ENCODE measurements at places on chromosomes 7 and 10. TPM values are rescaled to one million over a fixed set of nuclear protein-coding genes. Genes with fewer than 3 reads are reported as not detected.

DNA sequence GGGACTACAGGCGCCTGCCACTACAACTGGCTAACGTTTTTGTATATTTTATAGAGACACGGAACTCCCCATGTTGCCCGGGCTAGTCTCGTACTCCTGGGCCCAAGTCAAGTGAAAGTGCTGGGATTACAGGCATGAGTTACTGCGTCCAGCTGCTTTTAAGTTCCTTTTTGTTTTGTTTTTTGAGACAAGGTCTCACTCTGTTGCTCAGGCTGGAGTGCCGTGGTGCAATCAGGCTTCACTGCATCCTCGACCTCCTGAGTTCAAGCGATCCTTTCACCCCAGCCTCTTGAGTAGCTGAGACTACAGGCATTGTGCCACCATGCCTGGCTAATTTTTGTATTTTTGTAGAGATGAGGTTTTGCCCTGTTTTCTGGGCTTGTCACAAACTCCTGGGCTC is 155.0 kb downstream of the GALNT17 start:
- DNase-seq: peak; percentile 55

GRCh38 chr10:69466689-69467088 is 15.4 kb downstream of the TSPAN15 start:
- DNase-seq: no peak

- DNase-seq: no peak
These were observed 9.1 kb downstream of the CREB3L2 start for GRCh38 chr7:137992550-137993394.

- no peak for DNase-seq
These were observed 3.6 kb upstream of the GIMAP5 start for GRCh38 chr7:150733482-150734095.

DNA sequence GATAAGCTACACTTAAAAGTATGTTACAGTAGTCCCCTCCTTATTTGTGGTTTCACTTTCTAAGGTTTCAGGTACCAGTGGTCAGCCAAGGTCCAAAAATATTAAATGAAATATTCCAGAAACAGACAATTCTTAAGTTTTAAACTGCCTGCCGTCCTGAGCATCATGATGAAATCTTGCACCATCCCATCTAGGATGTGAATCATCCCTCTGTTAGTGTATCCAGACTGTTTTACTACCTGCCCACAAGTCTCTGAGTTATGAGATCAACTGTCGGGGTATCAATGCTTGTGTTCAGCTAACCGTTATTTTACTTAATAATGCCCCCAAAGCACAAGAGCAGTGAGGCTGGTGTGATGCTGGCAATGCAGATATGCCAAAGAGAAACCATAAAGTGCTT is 11.4 kb downstream of the KDM7A start:
- no peak for DNase-seq

- no peak for DNase-seq
These were observed 100.2 kb downstream of the MMRN2 start for GRCh38 chr10:86857128-86857721.

- DNase-seq: no peak
These were observed 28.6 kb downstream of the C10orf67 start for GRCh38 chr10:23315966-23316365.

DNA sequence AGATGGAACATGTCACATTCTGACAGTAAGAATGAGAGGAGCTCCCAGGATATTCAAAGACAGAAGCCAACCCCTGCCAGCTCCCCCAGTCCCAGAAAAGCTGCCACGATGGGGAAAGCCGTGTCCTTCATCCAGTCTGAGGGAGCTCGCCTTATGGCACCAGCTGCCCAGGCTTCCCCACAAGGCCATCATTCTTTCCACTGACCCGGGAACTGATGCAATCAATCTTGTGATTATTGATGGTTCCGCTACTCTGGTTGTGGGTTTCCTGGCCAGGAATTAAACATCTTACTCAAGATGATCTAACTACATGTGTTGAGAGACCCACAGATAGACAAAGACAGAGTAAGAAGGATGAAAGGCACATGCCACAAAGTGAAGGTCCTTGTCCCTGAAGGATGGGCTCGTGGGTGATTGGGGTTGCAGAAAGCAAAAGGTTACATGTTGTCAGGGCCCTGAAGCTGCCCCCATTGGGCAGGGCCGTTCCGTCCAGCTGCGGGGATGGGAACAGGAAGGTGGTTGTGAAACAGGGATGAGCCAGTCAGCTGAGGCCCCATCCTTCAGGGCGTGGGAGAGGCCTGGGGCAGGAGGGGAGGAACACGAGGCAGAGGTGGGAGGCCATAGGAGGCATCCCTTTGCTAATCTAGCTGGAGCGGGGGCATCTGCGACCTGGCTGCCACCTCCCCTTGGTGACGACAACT is 127.6 kb downstream of the OAT start:
- DNase-seq: peak; percentile 92

DNA sequence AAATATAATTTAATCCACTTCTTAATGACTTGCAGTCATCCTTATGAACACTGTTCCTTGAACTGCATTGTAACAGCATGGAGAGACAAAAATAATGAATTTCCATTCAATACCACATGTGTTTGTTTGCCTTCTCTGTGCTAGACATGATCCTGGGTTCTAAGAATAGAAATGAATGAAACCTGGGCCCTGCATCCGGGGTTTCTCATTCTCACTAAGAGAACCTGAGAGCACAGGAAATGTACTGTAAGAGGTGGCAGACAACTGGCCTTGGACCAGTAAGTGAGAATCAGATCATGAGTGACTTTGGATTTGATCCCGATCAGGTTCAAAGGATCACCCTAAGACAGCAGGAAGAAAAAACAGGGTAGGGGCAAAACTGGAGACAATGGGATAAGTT is 37.2 kb upstream of the CUL1 start:
- no peak for DNase-seq

DNA sequence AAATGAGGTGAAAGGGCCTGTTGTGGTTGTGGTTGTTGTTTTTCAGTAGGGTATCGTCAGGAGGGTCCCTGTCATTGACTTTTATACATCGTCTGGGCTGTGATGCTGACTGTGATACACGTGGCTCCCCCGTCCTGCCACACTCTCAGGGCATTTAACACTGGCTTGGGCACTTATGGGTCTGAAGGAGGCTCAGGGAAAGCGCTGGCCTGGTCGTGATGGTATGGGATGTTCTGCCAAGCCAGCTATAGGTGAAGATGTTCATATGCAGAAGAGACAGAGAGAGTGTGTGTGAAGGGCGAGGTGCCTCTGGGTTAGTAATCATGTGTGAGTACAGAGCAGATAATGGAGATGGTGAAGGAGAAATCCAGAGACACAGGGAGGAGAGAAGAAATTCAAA is 158.5 kb downstream of the PRPF18 start:
- no peak for DNase-seq

DNA sequence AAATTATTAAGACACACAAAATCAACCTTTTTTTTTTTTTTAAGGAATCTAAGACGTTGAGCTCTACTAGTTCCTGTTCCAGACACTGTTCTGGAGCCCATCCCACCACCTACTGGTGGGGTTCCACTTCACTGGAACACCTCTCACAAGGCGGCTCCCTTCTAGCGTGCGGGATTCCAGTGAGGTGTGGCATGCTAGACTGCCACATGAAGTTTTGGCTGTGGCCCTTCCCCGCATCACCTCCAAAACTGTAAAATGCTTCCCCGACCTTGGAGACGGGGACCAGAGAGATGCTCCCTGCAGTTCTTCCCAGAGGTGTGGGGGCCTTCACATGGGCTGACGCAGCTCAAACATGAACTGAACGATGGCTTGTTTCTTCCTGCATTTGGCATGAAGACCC is 12.6 kb downstream of the FAM53B start:
- no peak for DNase-seq

- DNase-seq: no peak
These were observed 55.7 kb downstream of the RNF133 start for GRCh38 chr7:122643250-122643649.

DNA sequence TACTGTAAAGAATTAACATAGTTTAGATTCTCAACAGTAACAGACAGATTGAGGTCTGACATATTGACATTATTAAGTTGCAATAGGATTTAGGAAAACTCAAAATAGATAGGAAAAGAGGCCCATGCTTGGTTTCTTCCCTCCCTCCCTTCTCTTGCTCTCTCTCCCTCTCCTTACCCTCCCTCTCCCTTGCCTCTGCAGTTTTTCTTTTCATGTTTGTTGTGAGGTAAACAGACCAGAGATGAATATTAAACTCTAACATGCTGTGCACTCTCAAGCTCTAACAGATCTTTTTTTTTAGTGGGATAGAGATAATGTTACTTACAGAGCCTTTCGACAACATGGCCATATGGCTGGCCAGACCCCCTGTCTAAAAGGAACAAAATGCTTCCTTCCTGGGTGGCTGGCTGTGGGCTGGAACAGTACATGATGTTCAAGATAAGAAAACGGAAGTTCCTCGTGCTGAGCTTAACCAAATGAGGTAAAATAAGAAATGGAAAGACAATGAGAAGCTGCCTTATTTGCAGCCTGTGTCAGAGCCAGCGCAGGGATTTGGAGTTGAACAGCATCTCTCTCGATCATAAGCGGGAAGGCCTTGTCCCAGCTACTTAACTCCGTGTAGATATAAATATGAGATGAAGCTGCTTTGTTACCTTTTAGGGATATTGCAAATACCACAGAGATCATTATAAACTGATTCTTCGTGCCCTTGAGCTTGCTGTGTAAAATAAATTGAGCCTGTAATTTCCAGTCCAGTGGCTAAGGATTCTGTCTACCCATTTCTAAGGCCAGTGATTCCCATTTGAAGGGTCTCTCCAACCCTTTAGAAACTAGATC is 391.9 kb upstream of the NPVF start:
- no peak for DNase-seq

DNA sequence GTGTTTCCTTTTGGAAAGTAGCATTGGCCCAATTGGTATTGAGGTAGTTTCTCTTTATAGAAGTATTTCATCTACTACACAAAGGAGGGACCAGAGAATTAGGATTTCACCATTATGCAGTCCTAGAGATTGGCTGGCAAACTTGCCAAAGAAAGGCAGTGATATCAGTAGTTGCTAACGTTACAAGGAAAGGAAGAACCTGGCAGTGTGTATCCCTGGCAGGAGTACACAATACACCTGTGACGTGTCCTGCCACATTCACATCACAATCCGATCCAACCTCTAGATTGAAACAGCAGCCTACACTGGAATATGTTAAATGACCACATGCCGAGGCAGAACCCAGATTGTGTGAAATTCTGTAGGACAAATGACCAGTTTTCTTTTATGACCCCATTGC is 81.7 kb downstream of the CACNB2 start:
- no peak for DNase-seq

DNA sequence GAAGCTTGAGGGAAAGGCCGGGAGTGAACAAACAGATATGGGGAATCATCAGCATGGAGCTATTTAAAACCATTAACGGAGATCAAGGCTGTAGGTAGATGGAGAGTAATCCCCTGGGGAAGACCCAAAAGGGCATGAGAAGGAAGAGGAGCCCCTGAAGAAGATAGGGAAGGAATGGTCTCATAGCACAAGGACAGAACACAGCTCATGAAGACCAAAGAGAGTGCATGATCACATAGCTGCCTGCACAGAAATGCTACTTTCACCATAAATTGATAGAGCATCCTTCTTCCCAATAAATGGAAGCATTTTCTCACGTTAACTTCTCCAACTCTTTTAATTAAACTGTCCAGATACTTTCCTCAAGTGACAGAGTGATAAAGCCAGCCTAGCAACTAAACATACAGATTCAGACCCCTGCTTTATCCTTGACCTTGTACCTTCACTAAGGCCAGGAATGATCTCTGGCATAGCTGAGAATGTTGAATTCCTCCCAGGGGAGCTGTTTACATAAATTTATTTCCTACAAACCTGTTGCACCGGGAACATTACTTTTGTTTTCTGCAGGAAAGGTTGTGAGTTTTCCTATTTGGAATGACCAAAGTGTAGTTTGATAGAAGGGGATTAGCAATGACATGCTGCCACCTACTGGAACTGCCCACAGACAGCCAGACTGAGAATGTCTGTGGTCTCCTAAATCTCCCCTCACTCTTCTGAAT is 110.8 kb upstream of the LRGUK start:
- DNase-seq: peak; percentile 50

The CDC14C gene
- total RNA-seq: not detected

The HKDC1 gene
- total RNA-seq: 4.5 TPM

The LIPK gene
- not detected for total RNA-seq

Measured in left lung (tissue), 14 donors.